ENCODE measurements at places on chromosomes 16 and 17.

DNA sequence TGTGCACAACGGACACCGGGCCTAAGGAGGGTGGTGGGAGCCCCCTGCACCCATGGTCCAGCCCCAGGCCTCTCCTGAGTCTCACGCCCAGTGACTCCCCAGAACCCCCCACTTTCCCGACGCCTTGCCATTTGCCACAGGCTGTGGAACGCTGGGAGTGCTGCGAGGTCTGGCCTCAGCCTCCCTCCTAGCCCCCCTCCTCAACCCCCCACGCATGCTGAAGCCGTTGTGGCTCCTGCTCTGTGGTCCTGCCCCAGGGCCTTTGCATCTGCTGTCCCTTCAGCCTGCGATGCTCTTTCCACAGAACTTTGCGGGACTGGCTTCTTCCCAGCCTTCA lies 226.0 kb upstream of the GSE1 start:
- no peak for DNase-seq

DNA sequence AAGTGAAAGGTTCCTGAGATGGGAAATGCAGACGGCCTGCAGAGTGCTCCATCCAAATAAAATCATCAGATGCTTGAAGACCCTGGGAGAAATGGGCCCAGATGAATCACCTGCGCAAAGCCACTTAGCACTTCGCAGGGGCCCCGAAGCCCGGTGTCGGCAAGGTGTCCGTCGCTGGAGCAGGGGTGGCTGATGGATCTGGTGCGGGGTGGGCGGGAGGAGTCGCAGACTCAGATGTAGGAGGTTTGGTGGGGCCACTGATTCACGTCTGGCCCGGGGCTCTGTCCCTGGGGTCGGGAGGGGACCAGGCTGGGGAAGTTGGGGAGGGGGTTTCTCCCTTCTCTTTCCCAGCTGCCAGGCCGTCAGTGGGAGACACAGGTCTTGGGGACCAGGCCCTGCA lies 21.6 kb upstream of the SSTR5 start:
- no peak for DNase-seq

GRCh38 chr16:29702269-29702668 lies 23.3 kb downstream of the QPRT start:
- no peak for DNase-seq

DNA sequence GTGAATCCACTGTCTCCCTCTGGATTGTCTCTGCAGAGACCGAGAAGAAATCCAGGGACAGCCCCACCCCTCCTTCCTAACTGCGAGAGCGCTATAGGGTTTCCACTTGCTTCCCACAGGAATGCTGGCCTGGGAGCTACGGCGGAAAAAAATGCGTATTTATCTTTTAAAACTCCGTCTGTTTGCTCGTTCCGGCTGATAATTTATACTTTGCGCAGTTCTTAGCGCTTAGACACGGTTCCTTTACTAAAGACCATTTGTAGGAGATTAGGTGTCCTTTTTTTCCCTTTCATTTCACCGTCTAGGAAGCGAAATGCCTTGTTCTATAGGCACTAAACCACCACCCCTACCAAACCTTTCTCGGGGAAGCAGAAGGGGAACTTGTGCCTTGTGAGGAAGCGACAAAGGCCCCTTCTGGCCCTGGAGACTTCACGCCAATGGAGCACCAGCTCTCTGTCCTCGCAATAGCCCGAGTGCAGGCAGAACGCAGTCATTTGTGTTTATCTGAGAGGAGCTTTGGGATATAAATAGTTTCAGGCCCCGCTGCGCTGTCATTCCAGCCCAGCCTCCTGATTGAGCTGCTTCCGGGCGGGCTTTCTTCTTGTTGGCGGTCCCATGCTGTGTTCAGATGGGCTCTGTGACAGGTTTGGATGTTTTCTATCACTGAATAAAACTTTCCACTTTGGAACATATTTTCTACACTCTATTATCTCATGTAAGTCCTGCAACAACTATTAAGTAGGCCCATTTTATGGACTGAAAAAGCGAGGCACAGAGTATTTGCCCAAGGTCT lies 791 bp upstream of the SUPT4H1 start:
- peak; percentile 55 for DNase-seq

DNA sequence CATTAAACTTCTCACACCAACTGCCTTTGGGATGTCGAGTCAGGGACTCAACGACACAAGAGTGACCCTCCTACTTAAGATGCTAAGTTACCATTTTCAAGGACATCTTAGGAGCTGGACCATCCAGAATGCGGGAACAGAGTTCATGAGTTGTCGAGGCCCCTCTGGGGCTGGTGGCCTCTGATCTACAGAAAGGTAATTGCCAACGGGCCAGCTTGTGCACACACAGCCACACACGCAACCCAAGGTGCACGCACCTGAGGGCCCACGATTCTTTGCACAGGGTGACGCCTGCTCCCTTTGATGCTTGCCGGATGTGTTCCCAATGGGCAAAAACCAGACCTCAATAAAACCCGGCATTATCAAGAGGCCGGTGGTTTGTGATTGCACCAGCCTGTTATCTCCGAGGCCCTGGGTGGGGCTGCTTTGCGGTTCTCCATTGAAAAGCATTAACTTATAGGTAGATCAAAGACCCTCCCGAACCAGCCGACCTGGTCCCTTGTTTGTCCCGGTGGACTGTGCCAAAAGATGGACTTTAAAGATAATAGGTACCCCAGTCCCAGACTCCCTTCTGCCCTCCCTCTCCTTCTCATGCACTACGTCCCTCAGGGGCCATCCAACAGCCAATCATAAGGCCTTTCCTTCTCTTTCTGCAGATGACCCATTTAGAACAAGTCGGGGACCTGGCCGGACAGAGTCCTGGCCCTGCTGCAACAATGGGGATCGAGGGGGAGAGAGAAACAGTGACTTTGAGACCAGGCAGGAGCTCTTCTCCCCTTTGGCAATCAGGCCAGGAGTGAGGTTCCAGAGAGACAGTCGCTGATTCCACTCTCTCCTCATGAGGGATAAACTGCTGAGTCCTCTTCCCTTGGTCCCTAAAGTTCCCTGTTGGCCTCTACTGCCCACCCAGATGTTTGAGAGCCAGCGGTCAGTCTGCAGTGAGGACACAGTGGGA lies 292.5 kb downstream of the SOX9 start:
- DNase-seq: no peak

- no peak for DNase-seq
Measured at GRCh38 chr16:67716097-67716496, 3.0 kb downstream of the GFOD2 start.

DNA sequence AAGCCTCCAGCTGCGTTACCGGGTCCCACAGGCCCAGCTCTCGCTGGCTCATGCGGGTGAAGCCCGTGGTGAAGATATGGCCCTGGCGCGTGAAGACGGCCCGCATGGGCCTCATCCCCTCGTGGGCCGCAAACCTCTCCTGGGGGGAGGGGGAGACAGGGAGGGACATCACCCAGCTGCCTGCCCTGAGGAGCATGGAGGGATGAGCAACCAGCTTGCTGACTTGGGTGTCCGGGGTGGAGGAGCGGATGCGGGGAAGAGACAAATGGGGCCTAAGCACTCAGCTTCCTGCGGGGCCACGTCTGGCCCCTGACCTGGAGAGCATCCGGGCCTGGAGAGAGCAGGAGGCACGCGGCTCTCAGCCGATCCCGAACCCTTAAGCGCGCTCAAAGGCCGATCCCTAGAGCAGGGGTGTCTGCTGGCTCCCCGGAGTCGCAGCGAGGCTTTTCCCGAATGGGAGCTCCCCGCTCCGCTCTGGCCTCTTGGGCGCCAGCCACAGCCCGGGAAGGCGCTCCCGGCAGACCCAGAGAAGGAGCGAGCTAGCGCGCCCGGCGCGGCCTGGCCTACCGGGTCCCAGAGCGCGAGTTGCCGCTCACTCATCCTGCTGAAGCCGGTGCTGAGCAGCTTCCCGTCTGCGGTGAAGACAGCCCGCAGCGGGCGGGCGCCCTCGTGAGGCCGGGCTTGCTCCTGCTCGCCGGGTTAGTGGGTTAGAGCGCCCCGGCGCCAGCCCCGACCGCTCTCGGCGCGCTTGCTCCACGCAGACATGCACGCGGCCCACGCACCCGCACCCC lies 5.0 kb downstream of the CORO6 start:
- DNase-seq: peak; percentile 81

DNA sequence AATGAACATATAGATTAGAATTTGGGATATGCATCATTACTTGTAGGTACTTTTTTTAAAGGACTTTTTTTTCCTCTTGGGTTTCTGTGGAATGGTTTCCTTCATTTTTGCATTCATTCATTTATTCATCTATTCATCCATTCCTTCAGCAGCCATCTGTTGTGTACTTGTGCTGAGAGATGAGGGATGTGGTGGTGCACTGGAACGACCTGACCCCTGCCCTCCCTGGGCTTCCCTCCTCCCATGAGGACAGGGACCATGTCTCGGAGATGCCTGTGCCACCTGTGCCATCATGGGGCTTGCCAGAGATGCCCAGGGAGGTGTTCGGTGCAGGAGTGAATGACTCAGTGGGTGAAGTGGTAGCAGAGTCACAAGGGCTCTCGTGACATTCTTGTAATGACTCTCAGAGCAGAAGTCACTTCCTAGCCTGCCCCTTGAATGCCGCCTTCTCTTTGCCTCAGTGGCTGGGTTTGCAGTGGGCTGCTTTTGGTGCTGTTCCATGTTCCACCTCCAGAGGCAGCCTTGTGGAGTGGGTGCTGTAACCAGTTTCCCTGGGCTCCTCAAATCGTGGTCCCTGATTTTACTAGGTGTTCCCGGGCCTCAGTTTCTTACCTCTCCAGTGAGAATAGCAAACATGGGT lies 43.9 kb downstream of the CLEC16A start:
- no peak for DNase-seq

GRCh38 chr16:23869052-23869451 lies 33.3 kb downstream of the PRKCB start:
- DNase-seq: no peak

DNA sequence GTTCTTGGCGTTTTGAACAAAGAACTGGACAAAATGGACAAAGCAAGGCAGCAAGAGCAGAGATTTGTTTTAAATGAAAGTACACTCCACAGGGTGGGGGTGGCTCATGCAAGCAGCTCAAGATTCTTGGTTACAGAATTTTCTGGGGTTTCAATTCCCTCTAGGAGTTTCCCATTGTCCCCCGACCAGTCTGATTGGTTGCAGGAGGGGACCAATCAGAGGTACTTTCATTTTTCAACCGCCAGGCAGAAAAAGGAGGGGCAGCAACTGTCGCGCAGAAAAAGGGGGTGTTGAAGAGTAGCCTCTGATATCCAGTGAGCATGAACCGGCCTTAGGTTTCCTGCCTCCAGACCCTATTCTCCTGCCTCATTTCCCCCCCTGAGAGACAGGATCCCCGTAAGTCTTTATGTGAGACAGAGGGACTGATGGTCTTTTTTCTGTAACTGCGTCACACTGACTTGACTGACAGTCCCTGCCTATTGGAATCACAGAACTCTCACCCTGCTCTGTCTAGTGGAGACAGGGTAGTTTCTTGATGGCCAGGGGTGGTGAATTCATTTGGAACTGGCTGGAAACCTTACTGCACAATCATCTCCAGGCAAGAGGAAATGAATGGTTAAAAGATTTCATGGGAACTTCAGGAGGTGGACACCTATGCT lies 59.4 kb upstream of the ALOX12 start:
- peak; percentile 15 for DNase-seq

DNA sequence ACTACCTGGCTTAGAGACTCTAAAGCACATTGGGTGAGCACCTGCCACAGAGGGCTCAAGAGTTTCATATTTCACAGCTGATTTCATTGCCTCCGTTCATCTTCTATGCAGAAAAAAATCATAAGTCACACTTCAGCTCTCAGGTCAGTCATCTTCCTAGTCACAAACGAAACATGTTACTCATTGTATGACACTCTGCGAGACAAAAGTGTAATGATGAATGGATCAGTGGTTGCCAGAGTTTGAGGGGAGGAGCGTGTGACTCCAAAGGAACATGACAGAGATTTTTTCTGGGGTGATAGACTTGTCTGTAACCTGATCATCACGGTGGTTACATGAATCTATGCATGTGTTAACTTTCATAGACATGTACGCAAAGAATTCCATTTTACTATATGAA lies 195.2 kb upstream of the CNTNAP4 start:
- no peak for DNase-seq

GRCh38 chr16:964356-965035 lies 6.3 kb downstream of the LMF1 start:
- DNase-seq: peak; percentile 55

- DNase-seq: no peak
Measured at GRCh38 chr17:18004884-18005305, 32.2 kb downstream of the DRC3 start.

- DNase-seq: peak; percentile 46
Measured at GRCh38 chr17:9360677-9361081, 214.9 kb downstream of the STX8 start.

GRCh38 chr17:72433797-72434196 lies 313.0 kb downstream of the SOX9 start:
- no peak for DNase-seq

- DNase-seq: no peak
Measured at GRCh38 chr16:75262104-75262799, 10.8 kb upstream of the BCAR1 start.

DNA sequence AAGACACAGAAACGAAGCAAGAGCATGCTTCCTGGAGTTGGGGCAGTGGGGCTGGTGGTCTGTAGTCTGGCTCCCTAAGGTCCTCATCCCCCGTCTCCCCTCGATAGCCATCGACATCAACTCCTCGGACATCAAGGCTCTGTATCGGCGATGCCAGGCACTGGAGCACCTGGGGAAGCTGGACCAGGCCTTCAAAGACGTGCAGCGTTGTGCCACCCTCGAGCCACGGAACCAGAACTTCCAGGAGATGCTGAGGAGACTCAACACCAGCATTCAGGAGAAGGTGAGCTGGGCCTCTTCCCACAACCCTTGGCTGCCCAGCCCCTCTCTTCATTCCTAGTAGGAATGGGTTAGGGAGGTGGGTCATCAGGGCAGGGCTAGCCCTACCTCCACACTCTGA lies 2.3 kb downstream of the UNC45B start:
- DNase-seq: no peak

- peak; percentile 39 for DNase-seq
Measured at GRCh38 chr17:38333635-38334295, 10.0 kb downstream of the GPR179 start.

GRCh38 chr17:44998646-44999045 lies 30.5 kb upstream of the C1QL1 start:
- DNase-seq: no peak

DNA sequence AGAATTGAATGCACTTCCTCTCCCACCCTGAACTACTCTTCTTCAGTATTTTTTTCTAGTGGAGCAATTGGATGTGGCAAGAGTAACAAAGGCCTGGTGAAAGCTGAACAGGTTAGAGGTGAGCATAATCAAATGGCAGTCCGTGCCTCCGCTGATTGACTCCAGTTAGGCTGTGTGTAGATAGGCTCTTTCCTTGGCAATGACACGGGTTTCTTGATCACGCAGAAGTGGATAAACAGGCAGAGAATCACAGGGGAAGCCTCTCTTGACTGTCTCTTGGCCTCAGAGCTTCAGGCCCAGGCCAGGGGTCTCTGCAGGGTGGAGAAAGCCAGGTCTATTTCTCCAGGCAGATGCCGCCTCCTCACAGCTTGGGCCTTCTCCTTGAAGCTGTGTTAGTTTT lies 4.2 kb downstream of the CD300LB start:
- DNase-seq: no peak

All from astrocyte of the hippocampus (primary cell).